ENCODE measurements at places on chromosomes 4 and X.

DNA sequence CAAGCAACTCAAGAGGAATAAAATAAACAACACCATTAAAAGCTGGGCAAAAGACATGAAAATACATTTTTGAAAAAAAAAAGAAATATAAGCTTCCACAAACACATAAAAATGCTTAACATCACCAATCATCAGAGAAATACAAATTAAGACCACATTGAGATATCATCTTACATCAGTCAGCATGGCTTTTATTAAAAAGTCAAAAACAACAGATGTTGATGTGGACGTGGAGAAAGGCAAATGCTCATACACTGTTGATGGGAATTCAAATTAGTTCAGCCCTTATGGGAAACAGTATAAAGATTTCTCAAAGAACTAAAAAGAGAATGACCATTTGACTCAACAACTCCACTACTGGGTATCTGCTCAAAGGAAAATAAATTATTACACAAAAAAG, 59.6 kb downstream of the STK32B start:
- DNase-seq = no peak

- DNase-seq = no peak
Measured at GRCh38 chr4:82728301-82728700, 70.3 kb downstream of the SCD5 start.

GRCh38 chr4:154946113-154946512, 165.0 kb downstream of the RBM46 start:
- no peak for DNase-seq

DNA sequence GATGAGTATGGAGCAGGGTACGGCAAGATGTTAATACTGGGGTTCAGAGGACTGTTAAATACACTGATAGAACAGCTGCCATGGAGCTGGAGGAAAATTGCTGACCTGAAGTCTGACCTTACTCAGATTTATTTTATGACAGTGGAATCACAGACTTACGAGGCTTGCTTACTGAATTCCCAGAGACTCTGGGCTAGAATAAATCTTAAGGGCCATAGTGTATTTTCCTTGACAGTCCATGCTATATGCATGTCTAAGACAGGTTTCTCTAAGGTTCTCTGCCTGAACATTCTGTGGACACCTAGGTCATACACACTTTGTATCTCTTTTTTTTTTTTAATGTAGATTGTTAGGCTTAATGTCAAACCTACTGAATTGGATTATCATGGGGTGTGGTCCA, 633.2 kb upstream of the ACTRT1 start:
- DNase-seq = no peak

GRCh38 chr4:23889814-23890341, at the start of gene PPARGC1A:
Gene PPARGC1A (minus strand): TSS chr4:23890047. CDS start chr4:23889957, 90 bp downstream.
- DNase-seq = no peak

DNA sequence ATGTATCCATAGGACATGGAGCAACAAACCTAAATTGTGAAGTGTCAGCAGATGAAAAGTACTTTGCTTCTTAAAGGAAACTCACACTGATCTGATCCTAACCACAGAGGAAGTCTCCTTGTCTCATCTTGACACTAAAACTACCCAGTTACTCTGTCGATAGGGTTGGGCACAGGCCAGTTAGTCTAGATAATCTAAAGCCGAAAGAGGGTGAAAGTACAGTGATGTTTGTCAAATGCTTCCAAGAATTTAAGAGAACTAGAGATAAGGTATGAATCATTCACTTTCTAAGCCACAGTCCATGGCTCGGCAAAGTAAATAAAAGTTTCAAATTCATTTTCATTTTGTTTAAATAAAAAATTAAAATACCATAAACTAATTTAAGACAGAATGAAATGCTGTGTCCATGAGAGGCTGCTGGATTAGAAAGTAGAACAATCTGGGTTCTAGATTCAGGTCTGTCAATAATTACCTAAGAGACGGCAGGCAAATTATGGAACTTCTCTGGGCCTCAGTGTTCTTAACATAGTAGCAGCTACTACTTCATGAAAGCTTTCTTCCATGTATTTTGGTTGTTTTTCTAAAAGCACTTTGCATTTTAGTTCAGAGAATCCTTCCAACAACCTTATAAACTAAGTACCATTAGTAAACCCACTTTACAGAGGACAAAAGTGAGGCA, 176.7 kb downstream of the LDB2 start:
- DNase-seq = no peak

DNA sequence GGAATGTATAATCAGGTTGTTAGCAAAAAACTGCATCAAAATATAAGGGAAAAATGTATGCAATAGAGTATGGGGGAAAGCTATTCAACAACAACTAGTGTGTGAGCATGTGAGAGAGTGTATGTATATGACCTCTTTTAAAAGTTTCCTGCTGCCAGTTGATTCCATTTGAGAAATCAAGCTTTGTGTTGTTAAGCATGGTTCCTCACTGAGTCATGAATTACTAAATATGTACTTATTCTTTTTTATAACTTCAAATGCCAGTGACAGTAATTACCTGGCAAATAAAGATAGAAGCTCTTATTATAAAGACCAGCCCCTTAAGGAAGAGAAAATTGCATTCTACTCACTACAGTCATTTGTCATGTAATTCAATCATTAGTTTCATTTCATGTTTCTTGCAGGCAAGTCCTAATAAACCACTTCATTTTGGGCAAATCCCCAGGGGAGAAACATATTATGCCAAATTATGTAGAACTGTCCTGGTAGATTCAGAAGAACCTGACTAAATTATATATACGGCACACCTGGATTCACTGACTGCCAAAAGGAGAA, 19.2 kb downstream of the RASGEF1B start:
- no peak for DNase-seq

- no peak for DNase-seq
Measured at GRCh38 chrX:8049827-8050226, 121.2 kb downstream of the VCX2 start.

GRCh38 chr4:4339504-4340085, 47.3 kb upstream of the NSG1 start:
- no peak for DNase-seq

- peak; percentile 24 for DNase-seq
Measured at GRCh38 chrX:55127692-55128091, 38.9 kb downstream of the PAGE2 start.

GRCh38 chr4:173362666-173363065, 8.1 kb upstream of the SAP30 start:
- DNase-seq = no peak

GRCh38 chr4:54228056-54228527, 1.0 kb upstream of the PDGFRA start:
- peak; percentile 74 for DNase-seq

GRCh38 chr4:152322656-152323055, 213.2 kb downstream of the FBXW7 start:
- no peak for DNase-seq

- DNase-seq = no peak
Measured at GRCh38 chr4:26148927-26149326, 171.9 kb upstream of the RBPJ start.

- DNase-seq = peak; percentile 57
Measured at GRCh38 chrX:106481341-106481740, 130.4 kb upstream of the RADX start.

GRCh38 chr4:109944591-109944990, 31.9 kb downstream of the EGF start:
- DNase-seq = no peak

DNA sequence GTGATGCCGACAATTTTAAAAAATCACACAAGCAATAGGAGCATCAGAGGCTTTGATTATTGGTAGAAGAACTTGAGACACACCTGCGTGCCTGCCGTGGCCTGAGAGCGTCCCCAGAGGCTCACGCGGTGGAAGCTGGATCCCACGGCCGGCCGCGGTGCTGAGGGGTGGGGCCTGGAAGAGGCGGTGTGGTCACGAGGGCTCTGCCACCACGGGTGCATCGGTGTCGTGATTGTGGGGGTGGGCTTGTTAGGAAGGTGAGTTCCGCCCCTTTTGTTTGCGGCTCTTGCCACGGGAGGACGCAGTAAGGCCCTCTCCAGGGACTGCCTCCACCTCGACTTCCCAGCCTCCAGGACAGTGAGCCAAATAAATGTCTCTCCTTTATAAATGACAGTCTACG, 77.2 kb upstream of the ADRA2C start:
- DNase-seq = no peak

DNA sequence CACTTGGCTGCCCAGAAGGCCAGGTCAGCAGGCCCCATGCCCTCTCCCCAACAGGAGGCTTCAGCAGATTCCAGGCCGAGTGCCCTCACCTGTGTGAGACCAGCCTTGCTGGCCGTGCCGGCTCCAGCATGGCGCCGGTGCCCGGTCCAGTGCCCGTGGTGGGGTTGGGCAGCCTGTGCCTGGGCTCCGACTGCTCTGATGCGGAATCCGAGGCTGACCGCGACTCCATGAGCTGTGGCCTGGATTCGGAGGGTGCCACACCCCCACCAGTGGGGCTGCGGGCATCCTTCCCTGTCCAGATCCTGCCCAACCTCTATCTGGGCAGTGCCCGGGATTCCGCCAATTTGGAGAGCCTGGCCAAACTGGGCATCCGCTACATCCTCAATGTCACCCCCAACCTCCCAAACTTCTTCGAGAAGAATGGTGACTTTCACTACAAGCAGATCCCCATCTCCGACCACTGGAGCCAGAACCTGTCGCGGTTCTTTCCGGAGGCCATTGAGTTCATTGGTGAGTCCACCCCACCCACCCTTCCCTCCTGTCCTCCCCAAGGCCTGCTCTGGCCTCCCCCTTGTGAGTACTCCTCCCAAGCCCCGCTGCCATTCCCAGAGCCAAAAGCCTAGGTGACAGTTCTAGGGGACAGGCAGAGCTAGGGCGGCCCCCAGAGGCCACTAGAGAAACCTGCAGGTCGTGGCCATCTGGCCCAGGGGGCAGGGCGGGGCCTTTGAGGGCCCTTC, 2.3 kb downstream of the DUSP9 start:
- peak; percentile 63 for DNase-seq

DNA sequence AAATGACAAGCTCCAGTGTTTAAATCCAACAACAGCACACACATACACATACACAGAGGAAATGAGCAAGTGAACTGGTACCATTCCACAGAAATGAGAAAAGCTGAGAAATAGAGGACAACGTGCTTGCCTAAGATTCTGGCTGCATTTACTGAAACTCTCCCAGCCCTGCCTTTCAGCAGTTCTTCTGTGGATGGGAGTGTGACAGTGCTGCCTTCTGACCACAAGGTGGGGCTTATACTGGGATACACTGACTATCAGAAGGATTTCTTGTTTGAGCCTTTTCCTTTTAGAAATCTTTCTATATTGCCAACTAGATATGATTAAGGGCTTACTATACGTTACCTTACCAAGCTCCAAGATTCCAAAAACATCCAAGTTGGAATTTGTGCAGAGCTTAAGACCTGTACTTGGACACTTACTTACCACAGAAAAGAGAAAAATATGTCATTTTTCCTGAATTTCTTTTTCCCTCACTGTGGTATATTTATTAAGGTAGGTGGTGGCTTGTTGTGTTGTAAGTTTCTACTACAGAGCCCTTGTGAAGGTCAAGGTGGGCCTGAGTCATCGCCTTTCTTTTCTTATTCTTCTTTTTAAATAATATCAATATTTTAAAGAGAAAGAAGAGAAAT, 10.7 kb upstream of the CXCL8 start:
- peak; percentile 60 for DNase-seq

DNA sequence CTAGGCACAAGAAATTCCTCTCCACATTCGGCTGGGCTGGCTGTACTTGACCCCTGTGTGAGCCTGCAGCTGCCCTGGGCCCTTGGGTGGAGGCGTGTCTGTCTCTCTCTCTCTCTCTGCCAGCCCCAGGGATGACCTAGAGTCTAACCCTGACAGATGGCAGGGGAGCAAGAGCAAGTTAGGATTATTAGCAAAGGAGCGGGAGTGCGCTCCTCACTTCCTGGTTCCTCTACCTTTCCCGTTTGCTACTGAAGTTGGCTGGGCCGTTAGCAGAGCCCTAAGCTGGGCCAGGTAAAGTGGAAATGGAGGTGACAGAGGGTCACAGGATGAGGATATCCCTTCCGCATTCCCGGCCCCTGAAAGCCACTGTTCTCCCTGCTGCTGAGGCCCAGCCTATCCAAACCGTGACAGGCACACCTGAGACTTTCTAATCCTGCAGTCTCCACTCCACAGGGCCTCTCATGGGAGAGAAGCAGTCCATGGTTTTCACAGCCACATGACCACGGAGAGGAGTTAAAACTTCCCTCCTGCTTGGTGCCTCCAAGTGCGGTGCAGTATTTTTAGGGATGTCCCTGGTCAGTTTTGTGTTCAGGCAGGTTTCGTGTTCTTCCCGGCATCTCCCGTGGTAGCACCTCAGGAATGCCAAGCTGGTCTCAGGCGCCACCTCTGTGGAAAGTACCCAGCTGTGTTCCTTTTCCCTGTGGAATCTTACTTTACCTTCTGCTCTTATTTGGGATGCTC, 79.3 kb downstream of the CLDN22 start:
- no peak for DNase-seq

DNA sequence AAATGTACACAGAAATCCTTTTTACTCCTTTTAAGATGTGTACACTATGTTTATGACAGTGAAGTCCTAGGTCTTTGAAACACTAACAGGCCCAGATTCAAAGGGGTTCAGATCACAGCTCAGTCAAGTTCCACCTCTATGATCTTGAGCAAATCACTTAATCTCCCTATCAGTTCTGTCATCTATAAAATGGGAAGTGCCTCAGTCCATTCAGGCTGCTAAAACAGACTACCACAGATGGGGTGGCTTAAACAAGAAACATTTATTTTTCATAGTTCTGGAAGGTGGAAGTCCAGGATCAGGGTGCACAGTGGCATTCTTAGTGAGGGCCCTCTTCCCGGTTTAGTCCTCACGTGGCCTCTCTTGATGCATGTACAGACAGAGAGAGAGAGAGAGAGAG, 117.1 kb downstream of the CORIN start:
- no peak for DNase-seq

DNA sequence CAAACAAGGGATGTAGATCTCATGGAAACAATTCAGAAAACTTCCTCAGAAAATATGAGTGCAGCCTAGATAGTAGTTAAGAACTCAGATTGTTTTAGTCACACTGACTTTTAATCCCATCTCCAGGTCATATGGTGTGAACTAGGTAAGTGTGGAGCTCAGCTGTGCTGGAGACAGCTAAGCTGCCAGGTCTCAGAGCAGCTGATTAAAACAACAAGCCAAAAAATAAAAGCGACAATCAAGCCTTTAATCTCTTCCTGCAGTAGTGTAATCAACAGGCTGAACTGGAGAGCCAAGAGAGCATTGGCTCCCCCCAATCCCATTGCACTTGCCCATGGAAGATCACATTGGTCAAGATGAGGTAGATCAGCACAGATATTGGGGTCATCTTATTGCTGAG, 98.3 kb upstream of the ATOH1 start:
- no peak for DNase-seq

DNA sequence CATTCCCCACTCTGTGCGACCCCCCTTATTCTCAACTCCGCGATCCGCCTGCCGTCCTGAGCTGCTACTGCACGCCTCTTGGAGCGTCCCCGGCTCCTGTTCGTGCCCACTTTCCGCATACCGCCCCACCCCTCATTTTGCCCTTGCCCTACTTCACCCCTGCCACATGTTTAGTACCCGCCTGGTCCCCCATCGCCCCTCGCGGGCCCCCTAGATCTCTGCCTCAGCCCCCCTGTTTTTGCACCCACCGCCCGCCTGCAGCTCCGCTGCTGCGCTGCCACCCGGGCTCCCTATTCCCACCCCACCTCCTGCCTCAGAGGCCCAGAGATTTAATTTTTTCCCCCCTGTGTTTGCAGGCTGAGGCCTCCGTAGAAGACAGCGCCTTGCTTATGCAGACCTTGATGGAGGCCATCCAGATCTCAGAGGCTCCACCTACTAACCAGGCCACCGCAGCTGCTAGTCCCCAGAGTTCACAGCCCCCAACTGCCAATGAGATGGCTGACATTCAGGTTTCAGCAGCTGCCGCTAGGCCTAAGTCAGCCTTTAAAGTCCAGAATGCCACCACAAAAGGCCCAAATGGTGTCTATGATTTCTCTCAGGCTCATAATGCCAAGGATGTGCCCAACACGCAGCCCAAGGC, 1.4 kb downstream of the MAGED1 start:
- no peak for DNase-seq

Measured in KBM-7 (cell line).